ENCODE measurements at places on chromosomes 3 and 15. TPM values are rescaled to one million over a fixed set of nuclear protein-coding genes. Genes with fewer than 3 reads are reported as not detected.

Gene CACNA2D2
- under 0.01 TPM for total RNA-seq

Gene TMEM158
- 79.4 TPM for total RNA-seq

Gene IL17RB
- 0.33 TPM for total RNA-seq

Gene SAMD7
- not detected for total RNA-seq

Gene UPK1B
- not detected for total RNA-seq

Gene RAB5A
- 50.9 TPM for total RNA-seq

Gene HCLS1
- total RNA-seq = 0.51 TPM

Gene MUC20
- total RNA-seq = under 0.01 TPM

Gene TMEM40
- total RNA-seq = not detected

Gene PIGX
- 10.7 TPM for total RNA-seq

Gene TMC3
- not detected for total RNA-seq

Gene BMF
- 9.5 TPM for total RNA-seq

Gene ZDHHC19
- not detected for total RNA-seq

Gene PRTG
- total RNA-seq = 4.0 TPM

Gene B4GALT4
- total RNA-seq = 19.5 TPM

Gene SI
- not detected for total RNA-seq

Gene CD200R1
- not detected for total RNA-seq

Gene NPHP3
- 24.4 TPM for total RNA-seq

Gene HYAL1
- total RNA-seq = 1.8 TPM

Gene GPR15
- total RNA-seq = not detected

Gene EPM2AIP1
- 10.5 TPM for total RNA-seq

Gene PIAS1
- 17.0 TPM for total RNA-seq

Gene MAP4
- 152 TPM for total RNA-seq

Gene AMIGO3
- total RNA-seq = under 0.01 TPM

Gene CPNE9
- not detected for total RNA-seq

Gene KCNAB1
- total RNA-seq = 0.33 TPM

Gene CX3CR1
- under 0.01 TPM for total RNA-seq

Gene KIF15
- 3.8 TPM for total RNA-seq

Gene ADCY5
- 0.51 TPM for total RNA-seq

Gene KNG1
- not detected for total RNA-seq

Gene STARD5
- total RNA-seq = 14.9 TPM

Gene MUSTN1
- total RNA-seq = not detected

Gene PLSCR2
- not detected for total RNA-seq

Gene PP2D1
- total RNA-seq = not detected

Gene FSD2
- total RNA-seq = not detected

Gene AADAC
- total RNA-seq = 0.77 TPM

Gene ISLR
- total RNA-seq = 14.0 TPM

Gene MESP2
- 0.99 TPM for total RNA-seq

Gene HEG1
- 137 TPM for total RNA-seq

Gene RNF7
- total RNA-seq = 27.2 TPM

Gene IL17RD
- 2.1 TPM for total RNA-seq

Gene C3orf62
- total RNA-seq = 1.5 TPM

Gene IL5RA
- total RNA-seq = not detected

Gene ZNF860
- total RNA-seq = under 0.01 TPM
